ENCODE measurements at places on chromosomes 4 and X. TPM values are rescaled to one million over a fixed set of nuclear protein-coding genes. Genes with fewer than 3 reads are reported as not detected.
A peak's percentile ranks its signal among the peaks of the same experiment; 100 is the strongest.

DNA sequence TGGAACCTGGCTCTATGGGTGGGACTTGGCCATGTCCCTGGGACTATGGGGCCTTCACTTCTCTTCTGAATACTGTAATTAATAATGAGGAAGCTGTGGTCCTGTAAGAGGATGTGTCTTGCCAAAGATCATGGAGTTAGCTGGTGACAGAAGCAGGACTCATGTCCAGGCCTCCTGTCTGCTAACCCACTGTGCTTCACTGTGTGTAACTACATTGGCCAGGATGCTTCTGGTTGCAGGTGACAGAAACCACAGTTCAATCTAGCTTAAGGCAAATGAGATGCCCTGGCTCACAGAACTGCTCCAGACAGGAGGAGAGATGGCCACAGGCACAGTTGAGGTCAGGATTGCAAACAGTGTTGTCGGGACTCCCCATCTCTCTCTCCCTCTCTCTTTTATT, 3.1 kb downstream of the MTMR1 start:
- DNase-seq = no peak
- peaks cover 5% of the 10 kb centered on the region for H3K36me3 ChIP-seq
- H3K27ac ChIP-seq = no peak overlapping the region
- no peaks in the 10 kb centered on the region for H3K27me3 ChIP-seq
- peaks cover 50% of the 10 kb centered on the region for H3K4me1 ChIP-seq
- H3K4me3 ChIP-seq = no peak overlapping the region

DNA sequence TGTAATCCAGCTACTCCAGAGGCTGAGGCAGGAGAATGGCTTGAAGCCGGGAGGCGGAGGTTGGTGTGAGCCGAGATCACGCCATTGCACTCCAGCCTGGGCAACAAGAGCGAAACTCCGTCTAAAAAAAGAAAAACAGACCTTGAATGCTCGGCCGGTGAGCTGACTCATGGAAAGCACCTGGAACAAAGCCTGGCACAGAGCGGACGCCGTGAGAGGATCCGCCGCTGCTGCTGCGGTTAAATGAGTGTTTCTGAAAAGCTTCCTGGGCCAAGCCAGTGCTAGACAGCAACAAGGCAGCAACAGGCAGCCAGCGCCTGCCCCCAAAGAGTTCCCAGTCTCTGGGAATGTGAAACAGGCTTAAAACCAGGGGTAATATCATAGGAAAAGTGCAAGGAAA, 186.4 kb downstream of the AFAP1 start:
- H3K4me3 ChIP-seq = no peak overlapping the region
- no peak for DNase-seq
- H3K36me3 ChIP-seq = no peaks in the 10 kb centered on the region
- H3K4me1 ChIP-seq = peaks cover 11% of the 10 kb centered on the region

DNA sequence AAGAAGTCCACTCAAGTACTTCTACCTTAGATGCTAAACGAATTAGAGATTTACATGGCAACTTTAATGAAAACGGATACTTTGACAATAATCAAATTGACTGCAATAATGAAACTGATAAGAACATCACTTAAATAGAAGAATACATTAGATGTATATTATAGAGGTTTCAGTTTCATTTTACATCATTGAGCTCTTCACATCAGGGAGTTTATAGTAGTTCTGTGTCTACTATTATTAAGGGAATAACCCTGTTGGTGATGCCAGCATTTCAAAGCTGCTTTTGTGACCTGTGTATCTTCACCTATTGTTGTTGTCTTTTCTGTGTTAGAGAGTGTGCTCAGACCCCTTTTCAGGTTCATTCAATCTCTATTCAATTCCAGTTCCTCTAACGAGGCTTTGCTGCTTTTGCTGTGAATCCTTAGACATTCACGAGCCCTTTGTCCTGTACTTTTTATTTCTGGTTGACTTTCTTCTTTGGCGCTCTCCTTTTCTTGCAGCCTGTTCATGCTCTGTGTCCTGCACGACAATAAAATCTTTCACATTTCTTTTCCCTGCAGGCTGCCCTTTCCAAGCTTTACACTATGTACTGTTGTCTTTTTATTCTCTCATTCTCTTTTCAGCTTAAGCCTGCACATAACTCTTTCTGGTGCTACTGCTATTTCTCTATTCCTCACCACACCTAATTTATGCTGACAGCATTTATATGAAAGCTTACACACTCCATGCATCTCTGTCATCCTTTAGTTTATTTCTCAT, 232.1 kb downstream of the CPE start:
- no peaks in the 10 kb centered on the region for H3K27me3 ChIP-seq
- H3K27ac ChIP-seq = no peak overlapping the region

DNA sequence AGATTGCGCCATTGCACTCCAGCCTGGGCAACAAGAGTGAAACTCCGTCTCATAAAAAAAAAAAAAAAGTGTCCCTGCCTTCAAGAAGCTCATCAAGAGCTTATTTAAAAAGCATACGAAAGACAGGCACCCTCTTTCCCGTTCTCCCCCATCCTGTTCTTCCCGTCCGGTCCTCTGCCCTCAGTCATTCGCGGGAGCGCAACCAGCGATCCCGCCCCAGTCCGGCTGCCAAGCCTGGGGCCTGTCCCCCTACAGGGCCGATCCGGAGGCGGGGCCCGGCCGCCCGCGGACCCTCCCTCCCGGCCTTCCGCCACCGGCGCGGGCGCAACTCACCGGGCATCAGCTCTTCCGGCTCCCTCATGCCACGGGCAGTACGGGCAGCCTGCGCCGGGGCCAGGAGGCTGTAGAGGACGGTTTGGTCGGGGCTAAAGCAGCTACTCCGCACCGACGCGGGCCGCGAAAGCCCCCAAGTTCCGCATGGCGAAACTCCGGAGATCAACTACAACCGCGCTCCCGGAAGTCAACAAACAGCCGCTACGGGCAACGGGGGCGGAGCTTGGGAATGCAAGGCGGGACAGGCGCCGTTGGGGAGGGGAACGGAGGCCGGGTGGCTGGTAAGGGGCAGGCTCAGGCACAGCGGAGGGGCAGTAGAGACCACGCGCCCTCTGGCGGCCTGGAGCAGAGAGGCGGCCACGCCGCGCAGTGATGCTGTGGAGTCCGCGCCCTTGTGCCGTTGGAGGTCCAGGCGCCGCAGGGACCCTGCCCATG, at the start of gene RPGR:
Gene RPGR (minus strand): TSS at position 503 of the 768 bp plus-strand sequence. CDS start 142 bp downstream, at position 361.
- H3K4me1 ChIP-seq = peaks cover 19% of the 10 kb centered on the region
- peak within 1 kb of the TSS; percentile 90 for H3K27ac ChIP-seq
- peak; percentile 97 for DNase-seq
- H3K27me3 ChIP-seq = no peaks in the 10 kb centered on the region

- DNase-seq = no peak
- no peak overlapping the region for H3K4me3 ChIP-seq
- H3K27me3 ChIP-seq = peaks cover 94% of the 10 kb centered on the region
- H3K4me1 ChIP-seq = peaks cover 50% of the 10 kb centered on the region
- no peaks in the 10 kb centered on the region for H3K36me3 ChIP-seq
- no peak overlapping the region for H3K27ac ChIP-seq
Measured at GRCh38 chr4:4864940-4865704, 5.7 kb downstream of the MSX1 start.

- H3K4me3 ChIP-seq = no peak overlapping the region
- no peak overlapping the region for H3K27ac ChIP-seq
Measured at GRCh38 chr4:2441393-2442174, 22.8 kb downstream of the CFAP99 start.

GRCh38 chr4:2306773-2307410, 45.0 kb upstream of the MXD4 start:
- H3K4me3 ChIP-seq = no peak overlapping the region
- H3K27me3 ChIP-seq = no peaks in the 10 kb centered on the region

DNA sequence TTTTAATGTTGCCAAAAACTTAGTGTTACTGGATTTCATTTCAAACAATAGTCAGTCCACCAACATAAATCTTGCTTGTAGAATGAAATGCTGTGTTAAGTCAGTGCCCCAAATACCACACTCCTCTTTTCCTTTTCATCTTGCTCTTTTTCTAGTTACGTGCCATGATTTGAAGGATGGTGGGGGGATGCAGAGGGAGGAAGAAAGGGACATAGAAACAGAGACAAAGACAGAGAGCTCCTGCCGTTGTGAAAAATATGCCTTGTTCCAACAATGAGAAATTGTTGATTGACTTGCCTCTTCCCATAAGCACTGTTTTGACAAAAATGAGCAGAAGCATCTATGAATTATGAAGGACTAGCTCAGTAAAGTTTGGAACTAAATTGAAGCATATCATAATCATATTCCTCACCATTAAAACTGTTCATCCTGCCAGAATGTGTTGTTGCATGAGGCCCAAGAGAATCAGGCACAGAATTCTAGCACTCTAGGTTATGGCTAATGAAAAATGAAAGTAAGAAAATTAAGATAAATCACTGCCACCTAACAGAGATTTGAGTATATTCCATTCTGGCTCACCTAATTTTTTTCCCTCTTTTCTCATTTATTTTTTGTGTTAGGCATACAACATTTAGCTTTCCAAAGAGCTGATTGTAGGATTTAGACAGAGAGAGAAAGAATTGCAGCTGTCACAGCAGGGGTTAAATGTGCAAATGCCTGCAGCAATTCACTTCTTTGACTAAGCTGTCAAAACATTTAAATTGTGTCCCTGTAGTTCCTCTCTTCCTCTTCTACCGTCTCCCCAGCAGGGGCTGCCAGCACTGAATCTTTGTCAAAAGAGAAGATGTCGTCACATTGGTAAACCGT, 111.6 kb upstream of the PTPN13 start:
- H3K36me3 ChIP-seq = no peaks in the 10 kb centered on the region
- DNase-seq = no peak
- no peaks in the 10 kb centered on the region for H3K27me3 ChIP-seq
- no peak overlapping the region for H3K27ac ChIP-seq
- no peaks in the 10 kb centered on the region for H3K4me1 ChIP-seq

DNA sequence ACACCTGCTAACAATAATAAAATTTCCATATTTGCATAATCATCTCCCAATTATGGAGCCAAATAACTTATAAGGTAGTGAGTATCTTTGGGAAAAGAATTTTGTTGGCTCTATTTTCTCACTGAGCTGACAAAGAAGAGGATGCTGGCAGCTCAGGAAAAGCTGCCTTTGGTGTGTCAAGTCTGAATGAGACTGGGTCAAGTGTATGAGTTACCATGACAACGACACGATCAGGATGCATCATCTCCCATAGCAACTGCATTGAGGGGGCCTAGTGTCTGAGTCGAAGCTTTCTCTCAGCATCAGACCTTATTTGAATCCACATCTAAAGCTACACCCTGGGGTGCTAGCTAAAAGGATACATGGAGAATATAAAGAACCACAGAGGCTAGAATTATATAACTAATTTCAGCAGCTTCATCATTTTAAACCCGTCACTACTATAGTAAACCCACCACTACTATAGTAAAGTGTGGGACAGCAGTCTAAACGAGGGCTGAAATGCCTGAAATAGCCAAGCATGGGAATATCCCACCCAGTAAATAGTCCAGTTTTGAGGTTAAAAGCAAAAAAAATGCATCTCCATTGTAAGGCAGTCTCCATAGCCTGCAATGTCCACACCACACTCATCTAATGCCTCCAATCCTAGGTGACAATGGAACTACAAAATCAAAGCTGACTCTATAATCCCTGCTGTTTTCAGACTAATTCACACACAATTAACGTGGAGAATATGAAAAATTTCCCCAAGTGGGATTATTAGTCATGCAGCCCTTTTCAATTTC, 16.0 kb downstream of the GSPT2 start:
- no peak overlapping the region for H3K27ac ChIP-seq
- H3K4me1 ChIP-seq = no peaks in the 10 kb centered on the region
- no peaks in the 10 kb centered on the region for H3K36me3 ChIP-seq
- no peaks in the 10 kb centered on the region for H3K27me3 ChIP-seq

DNA sequence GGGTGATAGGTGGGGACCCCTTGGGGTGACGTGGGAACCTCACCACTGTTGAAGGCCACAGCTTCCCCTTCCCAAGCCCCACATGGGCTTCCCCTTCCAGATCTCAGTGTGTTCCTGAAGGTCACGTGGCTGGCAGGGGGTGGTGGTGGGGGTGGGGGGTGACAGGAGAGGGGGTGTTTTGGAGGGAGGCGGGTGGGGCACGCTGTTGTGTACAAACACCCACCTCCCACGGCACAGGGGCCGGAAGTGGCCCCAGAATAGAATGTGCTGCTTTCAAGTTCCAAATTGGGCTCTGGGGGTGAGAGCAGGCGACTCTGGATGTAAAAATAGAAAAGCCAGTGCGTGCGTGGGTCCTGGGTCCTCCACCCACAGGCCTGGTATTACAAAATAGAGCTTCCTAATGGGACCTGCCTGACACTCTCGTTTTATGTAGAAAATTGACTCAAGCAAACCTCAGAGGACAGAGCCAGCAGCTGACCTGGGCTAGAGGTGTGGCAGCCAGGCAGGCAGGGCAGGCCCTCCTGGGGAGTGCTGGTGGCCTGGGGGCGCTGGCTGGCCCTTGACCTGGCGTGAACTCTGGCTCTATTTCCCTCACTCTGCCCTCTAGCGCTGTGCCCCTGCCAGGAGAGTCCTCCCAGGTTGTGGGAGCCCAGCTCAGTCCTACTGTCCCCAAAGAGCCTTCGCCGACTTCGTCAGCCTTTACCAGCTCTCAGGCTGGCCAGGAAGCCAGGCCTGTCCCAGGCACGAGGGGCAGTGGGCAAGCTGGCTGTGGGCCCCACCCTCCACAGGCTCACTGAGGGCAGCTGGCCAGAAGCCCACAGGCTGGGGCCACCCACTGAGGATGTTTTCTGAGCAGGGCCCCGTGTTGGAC, 5.4 kb upstream of the SH3BP2 start:
- no peaks in the 10 kb centered on the region for H3K27me3 ChIP-seq
- no peak overlapping the region for H3K4me3 ChIP-seq
- DNase-seq = peak; percentile 35
- H3K27ac ChIP-seq = no peak overlapping the region
- H3K4me1 ChIP-seq = peaks cover 58% of the 10 kb centered on the region

- no peak overlapping the region for H3K4me3 ChIP-seq
- H3K27ac ChIP-seq = no peak overlapping the region
- no peaks in the 10 kb centered on the region for H3K27me3 ChIP-seq
- DNase-seq = peak; percentile 55
Measured at GRCh38 chr4:139144161-139144859, 32.7 kb downstream of the ELF2 start.

- H3K27me3 ChIP-seq = no peaks in the 10 kb centered on the region
- no peaks in the 10 kb centered on the region for H3K36me3 ChIP-seq
- H3K27ac ChIP-seq = no peak overlapping the region
- H3K4me3 ChIP-seq = no peak overlapping the region
- no peak for DNase-seq
Measured at GRCh38 chrX:120260369-120260768, 9.8 kb downstream of the ZBTB33 start.

The PROM1 gene
- total RNA-seq = 119 TPM

The TREX2 gene
- 5.1 TPM for total RNA-seq

The GPR82 gene
- under 0.01 TPM for total RNA-seq

The HTN1 gene
- not detected for total RNA-seq
